Colonic mucosa (tissue), 4 donors: ENCODE measurements at places on chromosomes 6 and 20. TPM values are rescaled to one million over a fixed set of nuclear protein-coding genes. Genes with fewer than 3 reads are reported as not detected.

The WRNIP1 gene
- total RNA-seq: 49.9 TPM

The SOBP gene
- total RNA-seq: 3.4 TPM

The IMPG1 gene
- not detected for total RNA-seq

The BTN1A1 gene
- not detected for total RNA-seq

DNA sequence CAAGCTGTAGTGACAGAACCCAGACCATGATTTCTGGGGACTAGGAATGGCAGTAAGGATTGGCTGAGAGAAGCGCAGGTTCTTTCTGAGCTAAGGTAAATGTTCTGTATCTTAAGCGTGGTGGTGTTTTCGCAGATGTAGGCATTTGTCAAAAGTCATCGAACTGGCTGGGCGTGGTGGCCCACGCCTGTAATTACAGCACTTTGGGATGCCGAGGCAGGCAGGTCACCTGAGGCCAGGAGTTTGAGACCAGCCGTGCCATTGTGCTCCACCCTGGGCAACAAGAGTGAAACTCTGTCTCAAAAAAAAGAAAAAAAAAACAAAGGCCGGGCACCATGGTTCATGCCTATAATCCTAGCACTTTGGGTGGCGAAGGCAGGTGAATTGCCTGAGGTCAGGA, 40.7 kb upstream of the EYA2 start:
- H3K27me3 ChIP-seq: no peaks in the 10 kb centered on the region
- H3K4me3 ChIP-seq: no peak overlapping the region
- H3K27ac ChIP-seq: no peak overlapping the region
- no peak for DNase-seq
- no peaks in the 10 kb centered on the region for H3K36me3 ChIP-seq

GRCh38 chr6:52976591-52977035, 18.5 kb downstream of the GSTA4 start:
- H3K27me3 ChIP-seq: no peaks in the 10 kb centered on the region
- H3K36me3 ChIP-seq: no peaks in the 10 kb centered on the region
- DNase-seq: no peak
- no peak overlapping the region for H3K4me3 ChIP-seq
- no peak overlapping the region for H3K27ac ChIP-seq

- H3K27ac ChIP-seq: no peak overlapping the region
- H3K4me1 ChIP-seq: no peaks in the 10 kb centered on the region
- no peaks in the 10 kb centered on the region for H3K27me3 ChIP-seq
- no peaks in the 10 kb centered on the region for H3K36me3 ChIP-seq
Observed at GRCh38 chr6:132964101-132964867, 149.9 kb downstream of the RPS12 start.

GRCh38 chr20:50052550-50053361, 60.2 kb downstream of the UBE2V1 start:
- H3K27me3 ChIP-seq: no peaks in the 10 kb centered on the region
- no peaks in the 10 kb centered on the region for H3K36me3 ChIP-seq
- no peak overlapping the region for H3K4me3 ChIP-seq
- H3K4me1 ChIP-seq: no peaks in the 10 kb centered on the region
- DNase-seq: no peak

DNA sequence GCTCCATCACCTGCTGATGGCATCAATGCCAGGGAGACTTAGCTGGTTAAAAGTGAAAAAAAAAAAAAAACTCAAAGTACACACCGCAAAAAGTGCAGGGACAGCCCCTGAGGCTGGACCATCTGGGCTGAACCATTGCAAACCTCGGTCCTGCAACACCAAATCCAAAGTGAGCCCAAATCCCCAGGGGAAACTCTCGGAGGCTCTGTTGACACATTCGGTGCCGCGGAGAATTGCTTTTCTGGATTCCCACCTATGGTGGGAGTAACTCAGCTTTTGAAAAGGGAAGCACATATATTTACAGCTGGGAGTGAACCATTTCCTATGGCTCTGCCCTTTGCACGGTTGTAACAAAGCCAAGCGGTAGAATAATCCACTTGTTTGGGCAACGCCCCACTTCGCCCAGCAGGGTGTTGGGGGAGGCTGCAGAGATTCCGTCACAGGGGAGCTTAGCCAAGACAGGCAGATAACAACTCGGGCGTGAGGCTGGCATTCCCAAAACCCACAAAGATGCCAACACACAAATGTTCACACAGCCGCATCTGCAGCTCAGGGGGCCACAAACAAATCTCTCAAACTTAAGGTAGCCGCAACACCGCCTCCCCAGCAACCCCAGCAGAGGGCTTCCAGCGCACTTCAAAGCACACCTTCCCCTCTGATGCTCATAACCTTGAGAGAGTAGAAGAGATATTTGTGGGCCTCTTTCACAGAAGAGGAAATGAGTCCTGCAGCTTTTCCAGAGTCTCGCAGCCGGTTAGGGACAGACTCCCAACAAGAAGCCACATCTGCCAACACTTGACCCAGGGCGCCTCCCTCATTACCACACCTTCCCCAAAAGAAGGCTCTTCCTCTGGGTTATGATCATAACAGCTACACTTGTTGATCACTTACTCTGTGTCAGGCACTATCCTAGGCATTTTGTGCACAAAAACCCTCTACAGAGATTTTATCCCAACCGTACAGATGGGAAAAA, 11.4 kb downstream of the ZC3H12D start:
- H3K36me3 ChIP-seq: no peaks in the 10 kb centered on the region
- no peaks in the 10 kb centered on the region for H3K27me3 ChIP-seq

- no peak overlapping the region for H3K27ac ChIP-seq
- no peak for DNase-seq
- no peaks in the 10 kb centered on the region for H3K36me3 ChIP-seq
- H3K4me3 ChIP-seq: no peak overlapping the region
- H3K4me1 ChIP-seq: no peaks in the 10 kb centered on the region
Observed at GRCh38 chr20:1618954-1619540, 762 bp downstream of the SIRPB1 start.

DNA sequence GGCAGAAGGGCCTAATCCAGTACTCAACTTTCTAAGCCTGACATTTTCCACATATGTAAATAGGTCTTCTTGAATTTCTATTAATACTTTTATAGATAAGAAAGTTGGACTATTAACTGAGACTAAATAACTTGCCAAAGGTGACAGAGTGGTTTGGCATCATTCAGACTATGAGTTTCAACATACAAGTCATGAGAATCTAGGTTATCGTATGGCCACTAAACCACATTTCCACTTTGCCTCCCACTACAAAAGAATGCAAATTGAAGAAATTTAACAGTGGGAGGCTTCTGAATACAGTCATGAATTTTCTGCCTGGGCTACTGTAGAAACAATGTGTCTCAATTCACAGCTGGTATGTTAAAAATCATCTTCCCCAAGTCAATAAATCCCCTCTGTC, 531.0 kb upstream of the AGPAT4 start:
- H3K36me3 ChIP-seq: no peaks in the 10 kb centered on the region
- no peaks in the 10 kb centered on the region for H3K4me1 ChIP-seq
- no peaks in the 10 kb centered on the region for H3K27me3 ChIP-seq

DNA sequence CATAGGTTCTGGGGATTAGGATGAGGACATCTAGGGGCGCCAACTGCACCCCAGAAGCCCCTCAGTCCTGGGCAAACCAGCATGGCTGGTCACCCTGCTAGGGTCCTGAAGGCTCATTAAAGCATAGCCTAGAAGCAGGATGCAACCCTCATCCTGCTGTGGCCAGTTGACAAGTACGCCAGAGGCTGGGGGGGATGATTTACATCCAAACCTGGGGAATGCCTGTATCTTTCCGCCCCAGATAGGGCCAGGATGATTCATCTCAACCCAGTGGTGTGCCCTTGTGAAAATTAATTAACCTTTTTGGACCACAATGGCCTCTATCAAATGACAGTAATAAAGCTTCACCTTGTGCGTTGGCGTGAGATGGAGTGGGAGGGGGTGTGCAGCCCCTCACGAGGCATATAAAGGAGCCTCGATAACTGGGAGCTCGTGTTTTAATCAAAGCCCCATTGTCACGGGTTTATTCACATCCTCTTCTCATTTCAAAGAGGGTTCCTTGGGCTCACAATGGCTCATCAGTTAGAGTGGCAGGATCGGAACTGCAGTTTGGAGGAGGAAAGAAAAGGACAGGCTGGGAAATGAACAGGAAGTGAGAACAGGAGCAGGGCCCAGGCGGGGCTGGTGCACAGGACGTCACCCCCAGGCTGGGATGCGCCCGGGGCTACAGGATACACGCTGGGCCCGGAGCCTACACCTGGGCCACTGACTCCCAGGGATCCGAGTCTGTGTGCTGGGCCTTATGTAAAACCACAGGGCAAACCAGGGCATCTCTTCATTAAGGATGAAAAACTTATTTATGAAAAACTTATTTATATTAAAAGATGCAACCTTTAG, 121.8 kb upstream of the PHACTR3 start:
- no peaks in the 10 kb centered on the region for H3K36me3 ChIP-seq
- no peak for DNase-seq
- no peak overlapping the region for H3K4me3 ChIP-seq

- no peaks in the 10 kb centered on the region for H3K4me1 ChIP-seq
- H3K27me3 ChIP-seq: no peaks in the 10 kb centered on the region
- no peak for DNase-seq
- H3K4me3 ChIP-seq: no peak overlapping the region
- H3K27ac ChIP-seq: no peak overlapping the region
Observed at GRCh38 chr20:2280082-2280481, 15.7 kb upstream of the TGM3 start.

DNA sequence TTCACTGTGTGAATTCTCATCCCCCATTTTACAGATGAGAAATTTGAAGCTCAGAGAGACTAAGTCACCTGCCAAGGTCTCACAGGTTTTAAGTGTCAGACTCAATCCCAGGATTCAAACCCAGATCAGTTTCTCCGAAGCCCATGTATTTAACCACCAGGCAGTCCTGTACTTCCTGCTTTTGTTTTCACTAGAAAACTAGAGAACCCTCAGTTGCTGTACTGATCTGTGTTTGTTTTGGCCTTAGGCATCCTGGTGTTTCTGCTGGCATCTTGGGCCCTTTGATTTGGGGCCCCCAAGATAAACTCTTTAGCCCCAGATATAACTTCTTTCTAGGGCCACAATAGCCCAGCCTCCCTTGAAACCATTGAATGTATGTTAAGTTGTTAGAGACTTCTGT, 36.5 kb downstream of the PPP1R16B start:
- H3K27ac ChIP-seq: peak overlapping the region; percentile 1
- H3K4me3 ChIP-seq: no peak overlapping the region
- no peak for DNase-seq
- H3K36me3 ChIP-seq: no peaks in the 10 kb centered on the region

GRCh38 chr6:32045811-32046449, 7.7 kb downstream of the CYP21A2 start:
- no peaks in the 10 kb centered on the region for H3K4me1 ChIP-seq
- no peak overlapping the region for H3K27ac ChIP-seq
- DNase-seq: no peak
- H3K36me3 ChIP-seq: no peaks in the 10 kb centered on the region
- H3K4me3 ChIP-seq: no peak overlapping the region

GRCh38 chr20:4672948-4673347, 48.8 kb upstream of the PRND start:
- H3K4me1 ChIP-seq: no peaks in the 10 kb centered on the region
- no peaks in the 10 kb centered on the region for H3K27me3 ChIP-seq
- no peak overlapping the region for H3K4me3 ChIP-seq
- no peaks in the 10 kb centered on the region for H3K36me3 ChIP-seq

- no peak within 1 kb of the TSS for H3K4me3 ChIP-seq
- peak within 1 kb of the TSS; percentile 36 for H3K27ac ChIP-seq
- H3K36me3 ChIP-seq: no peaks in the 10 kb centered on the region
- peaks cover 4% of the 10 kb centered on the region for H3K4me1 ChIP-seq
Observed at GRCh38 chr6:158649289-158650143, at the start of gene SYTL3. Gene SYTL3, plus strand, starts transcription at chr6:158650054. Its CDS starts 13,215 bp downstream, at chr6:158663269.

DNA sequence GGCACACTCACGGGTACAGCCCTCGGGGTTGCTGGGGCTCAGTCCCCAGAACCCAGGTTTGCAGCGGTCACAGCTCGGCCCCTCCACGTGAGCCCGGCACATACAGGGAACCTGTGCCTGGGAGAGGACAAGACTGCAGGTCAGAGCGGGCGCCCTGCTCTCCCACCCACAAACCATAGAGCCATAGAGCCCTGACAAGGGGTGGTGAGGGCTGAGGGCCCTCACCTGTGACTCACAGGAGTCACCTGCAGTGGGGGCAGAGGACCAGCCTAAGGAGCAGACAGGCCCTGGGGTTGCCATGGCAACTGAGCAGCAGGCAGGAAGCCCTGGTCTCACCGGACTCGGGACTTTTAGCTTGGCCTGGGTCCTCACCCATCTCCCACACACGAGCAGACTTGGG, 30.8 kb downstream of the LAMA5 start:
- no peak overlapping the region for H3K4me3 ChIP-seq
- no peaks in the 10 kb centered on the region for H3K27me3 ChIP-seq
- no peaks in the 10 kb centered on the region for H3K4me1 ChIP-seq
- no peak for DNase-seq

GRCh38 chr6:142374965-142375733, 73.3 kb downstream of the ADGRG6 start:
- H3K27ac ChIP-seq: no peak overlapping the region
- H3K4me1 ChIP-seq: no peaks in the 10 kb centered on the region
- DNase-seq: no peak
- no peaks in the 10 kb centered on the region for H3K27me3 ChIP-seq
- no peaks in the 10 kb centered on the region for H3K36me3 ChIP-seq

DNA sequence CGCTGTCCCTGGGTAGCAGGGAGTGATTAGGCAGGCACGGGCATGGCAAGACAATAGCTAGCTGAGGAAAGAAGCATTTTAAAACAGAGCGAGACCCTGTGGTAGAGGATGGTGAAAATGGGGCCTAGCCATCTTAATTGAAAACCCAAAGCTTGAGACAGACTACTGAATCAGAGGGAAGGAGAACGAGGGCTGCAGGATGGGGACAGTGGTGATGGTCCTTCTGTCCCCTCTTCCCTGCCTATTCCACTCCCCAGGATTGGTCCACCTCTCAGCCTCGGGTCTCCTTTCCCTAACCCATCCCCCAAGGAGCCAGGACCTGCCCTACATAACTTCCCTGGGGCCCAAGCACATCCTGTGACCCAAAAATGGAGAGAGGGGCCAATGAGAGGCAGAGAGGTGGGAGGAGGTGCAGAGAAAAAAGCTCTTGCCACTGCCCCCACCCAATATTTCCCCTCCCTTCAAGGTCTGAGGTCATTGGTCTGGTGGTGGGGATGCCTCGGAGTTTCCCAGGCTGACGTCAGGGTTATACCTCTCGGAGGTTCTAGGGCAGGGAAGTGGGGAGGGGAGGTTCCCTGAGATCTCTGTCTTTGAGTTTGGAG, 884 bp upstream of the CUTA start:
- peak overlapping the region; percentile 67 for H3K4me3 ChIP-seq
- H3K27me3 ChIP-seq: no peaks in the 10 kb centered on the region
- peaks cover 7% of the 10 kb centered on the region for H3K4me1 ChIP-seq
- no peak for DNase-seq
- H3K27ac ChIP-seq: peak overlapping the region; percentile 79

DNA sequence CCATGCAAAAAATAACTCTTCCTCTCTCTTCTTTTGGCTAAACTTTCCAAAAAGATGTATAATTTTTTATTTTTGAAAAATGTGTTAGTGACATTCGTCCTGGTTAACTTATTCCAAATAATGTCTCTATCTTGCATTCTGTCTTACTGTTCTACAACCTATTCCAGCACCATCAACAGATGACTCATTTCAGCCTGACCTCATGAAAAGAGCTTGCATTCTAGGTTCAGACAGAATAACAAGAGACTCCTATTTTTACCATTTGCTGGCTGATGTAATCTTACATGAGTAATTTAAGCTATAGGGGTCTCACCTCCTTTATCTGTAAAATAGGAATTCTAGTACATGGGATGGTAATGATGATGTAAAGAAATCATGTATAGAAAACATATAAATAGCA, 109.0 kb downstream of the FUT9 start:
- H3K27ac ChIP-seq: no peak overlapping the region
- no peaks in the 10 kb centered on the region for H3K4me1 ChIP-seq
- DNase-seq: no peak
- H3K27me3 ChIP-seq: no peaks in the 10 kb centered on the region
- no peak overlapping the region for H3K4me3 ChIP-seq
